Epithelial cell of esophagus (primary cell): ENCODE measurements at places on chromosomes 1 and 21.
A peak's percentile ranks its signal among the peaks of the same experiment; 100 is the strongest.

DNA sequence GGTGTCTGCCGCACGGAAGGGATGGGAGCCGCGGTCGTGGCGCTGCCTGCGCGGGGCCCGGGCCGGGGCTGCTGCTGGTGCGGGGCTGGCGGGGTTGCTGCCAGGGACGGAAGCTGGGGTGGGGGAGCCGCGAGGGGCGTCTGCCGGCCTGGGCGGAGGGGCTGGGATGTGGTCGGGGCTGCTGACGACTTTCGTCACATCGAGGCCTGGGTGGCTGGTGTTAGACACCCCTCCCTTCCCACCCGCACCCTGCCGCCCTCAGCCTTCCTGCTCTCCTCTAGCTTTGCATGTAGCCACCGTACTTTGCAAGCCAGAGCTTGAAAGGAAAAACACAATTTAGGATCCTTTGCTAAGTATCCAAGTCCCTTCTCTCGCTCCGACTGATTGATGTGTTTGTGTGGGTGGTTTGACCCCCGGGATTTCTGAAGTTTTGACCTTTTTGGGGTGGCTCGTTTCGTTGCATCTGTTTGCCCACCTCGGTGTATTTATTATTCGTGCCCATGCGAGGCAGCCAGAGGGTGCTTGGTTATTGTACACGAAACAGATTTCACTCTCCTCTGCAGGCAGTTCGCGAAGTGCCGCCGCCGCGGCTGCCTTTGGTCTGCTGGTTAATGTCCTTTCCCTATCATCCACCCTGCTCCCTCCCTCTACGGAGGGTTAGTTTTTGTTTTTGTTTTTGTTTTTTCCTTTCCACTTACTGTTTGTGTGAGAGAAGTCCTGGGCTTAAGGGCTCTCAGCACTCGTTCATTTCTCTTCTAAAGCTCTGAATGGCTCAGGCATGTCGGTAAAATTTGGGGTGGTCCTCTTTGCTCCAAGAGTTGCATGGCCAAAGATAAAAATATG lies 868 bp downstream of the C1orf21 start:
- peak; percentile 48 for DNase-seq

DNA sequence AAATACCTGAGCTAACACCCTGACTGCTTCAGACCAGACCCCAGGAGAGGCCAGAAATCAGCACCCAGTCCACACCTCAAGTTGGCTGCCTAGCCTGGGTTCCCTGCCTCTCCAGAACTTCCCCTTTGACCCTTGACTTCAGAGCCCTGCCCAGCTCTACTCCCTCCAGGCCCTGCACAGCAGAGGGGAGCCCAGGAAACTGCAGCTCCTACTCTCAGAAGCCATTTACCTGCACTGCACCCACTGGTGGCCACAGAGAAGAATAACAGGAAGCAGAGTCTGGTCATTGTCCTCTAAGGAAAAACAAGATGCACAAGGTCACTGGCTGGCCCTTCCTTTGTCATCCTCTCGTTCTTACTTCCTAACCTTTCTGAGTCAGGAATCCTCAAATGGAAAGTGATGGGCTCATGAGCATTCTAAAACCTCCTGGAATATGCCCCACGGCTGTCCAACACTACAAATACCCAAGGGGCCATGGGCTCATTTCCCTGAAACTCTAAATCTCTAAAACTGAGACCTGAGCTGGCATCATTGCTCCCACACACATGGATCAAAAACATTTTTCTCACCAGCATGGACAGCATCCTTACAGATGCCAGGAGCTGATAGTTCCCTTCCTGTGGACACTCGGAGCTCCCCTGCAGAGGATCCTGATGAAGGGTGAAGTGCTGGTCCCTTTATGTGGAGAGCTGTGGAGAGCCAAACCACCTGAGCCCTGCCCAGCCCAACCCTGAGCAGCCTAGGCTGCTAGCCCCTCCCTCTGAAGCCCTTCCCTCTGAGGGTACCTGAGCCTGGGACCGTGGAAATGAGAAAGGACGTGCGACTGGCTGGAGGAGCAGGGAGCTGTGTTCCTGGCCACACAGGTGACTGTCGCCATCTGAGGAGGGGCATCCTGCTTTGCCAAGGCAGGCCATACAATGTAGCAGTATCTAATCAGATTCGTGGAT lies at the start of gene ITLN2:
Gene ITLN2 (minus strand): TSS at position 652 of the 947 bp plus-strand sequence. CDS start 68 bp downstream, at position 584.
- peak; percentile 54 for DNase-seq

DNA sequence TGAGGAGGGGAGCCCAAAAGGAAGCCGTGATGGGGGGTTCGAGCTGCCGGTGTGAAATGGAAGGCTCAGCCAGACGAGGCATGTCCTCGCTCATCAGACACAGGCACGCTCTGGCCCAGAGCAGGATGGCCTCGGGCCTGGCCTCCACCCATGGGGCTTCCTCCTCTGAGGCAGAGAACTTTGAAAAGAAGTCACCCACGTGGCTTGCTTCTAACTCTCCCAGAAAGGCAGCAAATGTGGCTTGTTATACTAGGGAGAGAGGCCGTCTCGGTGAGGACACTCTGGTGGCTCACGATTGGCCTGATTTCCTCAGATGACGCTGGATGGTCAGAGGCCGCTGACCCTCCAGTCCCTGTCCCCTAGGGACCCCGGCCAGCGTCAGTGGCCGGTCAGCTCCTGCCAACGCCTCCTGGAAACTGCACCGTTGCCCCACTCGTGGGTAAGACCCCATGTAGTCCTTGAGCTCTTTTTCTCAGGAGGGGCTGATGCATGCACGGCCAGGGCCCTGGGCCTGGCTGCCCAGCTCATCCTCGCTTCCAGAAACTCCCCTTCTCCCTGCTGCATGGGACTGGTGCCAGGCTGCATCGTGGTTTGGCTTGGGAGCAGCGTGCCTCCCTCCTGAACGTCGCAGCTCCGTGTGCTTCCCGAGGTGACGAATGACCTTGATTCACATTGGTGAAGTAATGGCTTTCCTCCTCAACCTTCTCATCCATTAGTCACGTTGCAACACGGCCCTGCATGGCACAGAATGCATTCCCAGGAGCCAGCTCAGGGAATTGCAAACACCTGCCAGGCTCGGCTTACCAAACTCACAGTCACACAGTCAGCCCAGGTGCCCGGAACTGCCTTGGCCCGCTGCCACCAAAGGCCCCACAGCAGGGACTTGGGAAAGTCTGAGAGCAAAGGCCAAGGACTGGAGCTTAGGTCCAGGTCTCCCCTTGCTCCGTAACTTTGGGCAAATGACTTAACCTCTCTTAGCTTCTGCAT lies 58.8 kb downstream of the TOMM20 start:
- DNase-seq, result peak; percentile 100

- no peak for DNase-seq
Measured at GRCh38 chr1:234942879-234943506, 185.6 kb downstream of the TOMM20 start.

- DNase-seq, result no peak
Measured at GRCh38 chr1:94303005-94303404, 65.6 kb upstream of the ARHGAP29 start.

GRCh38 chr1:219049501-219049900 lies 124.2 kb upstream of the LYPLAL1 start:
- no peak for DNase-seq
